ENCODE measurements at places on chromosomes 4 and X.

GRCh38 chr4:17329046-17329445, 182.8 kb downstream of the QDPR start:
- no peak for DNase-seq

DNA sequence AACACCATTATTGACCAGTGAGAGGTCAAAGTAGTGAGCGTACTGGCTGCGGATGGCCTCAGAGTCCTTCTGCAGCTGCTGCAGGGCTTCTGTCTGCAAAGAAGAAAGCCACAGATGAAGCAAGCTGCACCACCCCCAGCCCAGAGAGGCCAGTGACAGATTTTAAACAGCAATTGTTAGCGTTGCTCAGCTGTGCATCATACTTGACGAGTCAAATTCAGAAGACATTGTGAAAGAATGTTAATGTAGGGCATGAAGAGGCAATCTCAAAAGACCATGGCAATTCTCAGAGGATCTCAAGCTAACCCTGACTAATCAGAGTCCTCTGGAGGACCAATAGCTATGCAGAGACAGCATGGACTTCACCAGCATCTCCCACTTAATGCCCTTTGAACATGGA, 16.6 kb downstream of the DKC1 start:
- no peak for DNase-seq

DNA sequence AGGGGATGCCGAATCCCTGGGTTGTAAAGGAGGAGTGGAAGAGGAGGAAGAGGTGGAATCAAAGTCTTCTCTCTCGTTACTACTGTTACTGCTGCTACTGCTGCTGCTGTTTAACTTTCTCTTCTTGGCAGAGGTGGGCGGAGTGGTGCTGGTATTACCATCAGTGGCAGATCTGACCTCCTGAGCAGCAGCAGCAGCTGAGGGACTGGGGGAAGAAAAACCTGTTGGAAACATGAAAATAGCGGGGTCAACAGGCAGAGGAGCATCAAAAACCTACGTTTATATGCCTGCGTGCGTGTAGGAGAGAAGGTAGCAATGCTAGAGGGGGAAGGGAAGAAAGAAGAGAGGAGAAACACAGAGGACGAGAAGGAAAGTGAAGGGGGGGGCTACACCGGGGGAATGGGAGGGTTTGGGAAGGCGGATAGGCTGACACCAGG, 339 bp downstream of the CUL4B start:
- DNase-seq, result peak; percentile 12

DNA sequence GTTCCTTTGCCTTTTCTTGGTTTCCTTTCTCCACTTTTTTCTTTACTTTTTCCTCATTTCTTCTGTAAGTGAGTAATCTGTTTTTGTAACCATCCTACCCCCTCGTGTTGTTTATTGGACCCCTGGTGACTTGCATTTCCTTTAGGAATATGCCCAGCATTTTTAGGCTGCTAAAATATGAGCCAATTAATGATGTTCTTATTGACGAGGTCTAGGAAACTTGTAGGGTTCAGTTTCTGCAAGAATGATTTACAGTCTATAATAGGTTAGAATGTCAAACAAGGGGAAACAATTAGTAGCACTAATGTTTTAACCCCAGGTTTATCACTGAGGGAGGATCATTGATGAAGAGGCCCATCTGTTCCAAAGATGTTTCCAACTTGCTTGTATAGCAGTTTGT, 79.0 kb downstream of the CPE start:
- DNase-seq, result no peak

- no peak for DNase-seq
Measured at GRCh38 chrX:33194876-33195433, 16.4 kb downstream of the DMD start.

DNA sequence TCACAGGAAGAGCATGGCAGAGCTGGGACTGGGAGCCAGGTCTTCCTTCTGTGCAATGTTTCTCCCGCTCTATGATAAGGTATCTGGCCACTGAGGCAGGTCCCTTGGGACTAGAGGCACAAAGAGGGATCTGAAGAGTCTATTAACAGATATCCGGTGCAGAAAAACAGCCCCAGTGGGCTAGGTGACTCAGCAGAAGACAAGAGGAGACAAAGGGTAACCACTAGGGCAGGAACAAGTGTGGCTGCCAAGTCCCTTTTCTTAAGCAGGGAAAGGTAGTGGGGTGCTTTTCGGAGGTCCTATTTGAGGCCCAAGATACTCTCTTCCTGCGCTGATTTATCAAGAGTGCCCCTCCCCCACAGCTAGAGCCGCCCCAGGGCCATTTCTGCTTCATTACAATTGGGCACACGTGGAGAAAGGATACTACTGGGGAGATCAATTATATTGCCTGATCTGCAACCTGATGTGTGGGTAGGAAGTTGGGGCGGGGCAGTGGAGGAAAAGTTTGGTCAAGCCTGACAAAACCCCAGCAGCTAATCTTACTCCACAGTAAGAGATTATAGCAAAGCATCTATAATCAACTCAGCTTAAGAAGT, at the start of gene DGAT2L6:
DGAT2L6 (plus strand) TSS at position 546 of the 596 bp plus-strand sequence. CDS start 100 bp downstream, outside the sequence.
- no peak for DNase-seq

GRCh38 chr4:88791274-88791673, 93.6 kb upstream of the NAP1L5 start:
- no peak for DNase-seq

DNA sequence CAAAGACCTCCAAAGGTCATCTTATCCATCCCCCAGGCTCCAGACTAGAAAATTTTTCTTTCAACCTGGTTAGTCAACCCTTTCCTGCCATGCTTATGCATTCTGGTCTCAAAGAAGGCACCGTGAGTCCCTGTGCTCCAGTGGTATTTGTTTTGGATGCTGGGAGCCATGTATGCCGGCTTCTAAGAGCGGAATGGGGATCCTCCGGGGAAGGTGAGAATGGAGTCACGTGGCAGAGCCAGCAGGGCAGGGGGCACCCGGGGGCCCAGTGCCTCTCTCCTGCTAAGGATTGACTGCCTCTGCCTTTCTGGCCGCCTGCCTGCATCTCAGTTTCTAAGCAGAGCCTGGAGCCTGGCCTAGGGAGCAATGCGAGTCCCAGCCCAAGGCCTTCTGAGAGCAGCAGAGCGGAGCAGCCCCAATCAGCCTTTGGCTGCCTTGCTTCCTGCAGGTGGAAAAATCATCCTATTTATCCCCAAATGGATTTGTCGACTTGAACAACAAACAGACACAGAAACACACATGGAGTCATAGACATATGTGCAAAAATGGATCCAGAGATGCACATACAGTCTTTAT, 141.0 kb downstream of the PJA1 start:
- no peak for DNase-seq

- DNase-seq, result no peak
Measured at GRCh38 chrX:136203951-136204350, 47.2 kb downstream of the MAP7D3 start.

GRCh38 chrX:105822138-105823091, at the start of gene NRK:
Gene NRK, plus strand, starts transcription at chrX:105822539. Its CDS starts 307 bp downstream, at chrX:105822846.
- DNase-seq, result no peak

GRCh38 chr4:16967722-16968121, 69.3 kb upstream of the LDB2 start:
- peak; percentile 57 for DNase-seq

- no peak for DNase-seq
Measured at GRCh38 chrX:64202808-64203325, 2.6 kb downstream of the AMER1 start.

DNA sequence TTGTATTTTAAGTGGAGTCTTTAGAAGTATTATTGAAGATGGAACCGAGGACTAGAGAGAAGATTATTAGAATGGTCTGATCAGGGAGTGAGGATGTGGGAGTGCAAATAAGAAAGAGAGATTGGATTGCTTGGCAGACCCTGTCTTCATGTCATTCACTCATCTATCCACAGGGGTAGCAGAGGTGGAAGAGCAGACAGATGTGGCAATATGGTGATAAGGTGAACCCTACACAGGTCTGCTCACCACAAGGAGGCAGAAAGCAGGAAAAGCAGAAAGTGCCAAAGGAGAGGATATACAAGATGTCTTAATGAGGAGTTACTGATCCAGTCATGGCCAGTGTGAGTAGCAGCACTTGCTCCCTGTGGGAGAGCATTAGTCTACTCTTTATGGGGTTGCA, 129.4 kb downstream of the MAGEE2 start:
- DNase-seq, result no peak

DNA sequence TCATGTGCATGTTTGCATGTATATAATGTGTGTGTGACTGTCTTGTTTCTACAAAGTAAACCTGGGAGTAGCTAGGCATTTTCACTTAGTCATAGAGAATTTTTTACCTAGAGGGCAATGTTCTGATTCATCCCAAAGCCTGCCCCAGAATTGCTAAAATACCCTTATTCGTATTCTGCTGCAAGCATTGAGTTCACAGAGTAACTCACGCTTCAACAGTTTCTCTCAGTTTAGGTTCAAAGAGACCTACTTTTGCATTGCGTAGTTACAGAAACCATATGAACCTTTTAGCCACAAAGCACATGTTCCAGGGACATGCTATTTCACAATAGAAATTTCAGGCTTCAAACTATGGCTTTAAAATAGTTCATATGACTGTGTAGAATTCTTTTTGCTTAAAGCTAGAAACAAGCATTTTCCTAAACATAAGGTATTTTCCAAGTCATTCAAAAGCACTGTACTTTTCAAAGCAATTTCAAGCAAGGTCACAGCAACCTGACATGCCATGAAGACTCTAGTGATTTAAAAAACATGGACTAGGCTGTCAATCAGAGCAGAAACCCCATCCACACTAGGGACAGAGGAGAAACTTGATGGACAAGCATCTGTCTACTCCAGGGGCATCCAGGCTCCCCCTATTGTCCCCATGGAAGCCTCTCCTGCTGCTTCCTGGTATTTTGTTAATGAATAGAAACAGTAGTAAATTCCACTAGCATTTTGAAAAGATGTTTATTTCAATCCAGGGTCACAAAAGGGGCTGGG, 81.5 kb upstream of the MAPK10 start:
- no peak for DNase-seq

DNA sequence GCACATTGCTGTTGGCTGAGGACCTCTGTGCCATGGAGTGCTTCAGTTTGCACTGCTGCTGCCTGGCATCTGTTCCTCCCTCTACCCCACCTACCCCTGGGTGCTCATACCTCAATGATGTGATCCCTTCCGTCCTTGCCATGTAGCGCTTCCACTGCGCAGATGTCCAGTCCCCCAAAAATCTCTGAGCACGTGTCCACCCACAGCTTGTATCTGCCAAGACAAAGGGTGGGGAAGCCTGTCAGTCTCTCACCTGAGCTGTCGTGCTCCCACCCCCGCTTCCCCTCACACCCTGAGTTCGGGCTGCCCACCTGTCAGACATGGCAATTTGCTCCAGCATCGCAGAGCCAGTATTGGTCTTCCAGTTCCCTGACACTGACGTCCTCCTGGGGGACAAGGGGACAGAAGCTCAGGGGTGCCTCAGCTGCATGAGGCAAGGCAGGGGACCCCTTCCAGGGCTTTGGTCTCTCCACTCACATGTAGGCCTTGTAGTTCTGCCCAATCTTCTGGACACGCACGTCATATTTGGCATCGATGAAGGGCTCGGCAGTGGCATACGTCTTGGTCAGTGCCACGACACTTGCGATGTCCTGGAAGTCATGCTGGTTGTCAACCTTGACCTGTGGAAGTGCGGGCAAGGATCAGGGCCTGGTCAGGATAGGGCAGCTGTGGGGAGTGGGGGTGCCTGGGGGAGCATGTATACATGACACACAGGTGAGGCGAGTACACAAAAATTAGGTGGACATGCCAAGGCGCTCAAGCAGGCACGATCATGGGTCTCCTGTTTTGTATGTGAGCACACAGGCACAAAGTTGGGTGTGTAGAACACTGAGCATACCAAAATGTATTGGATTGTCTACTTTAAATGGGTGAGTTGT, 6.0 kb upstream of the TIMP1 start:
- no peak for DNase-seq

DNA sequence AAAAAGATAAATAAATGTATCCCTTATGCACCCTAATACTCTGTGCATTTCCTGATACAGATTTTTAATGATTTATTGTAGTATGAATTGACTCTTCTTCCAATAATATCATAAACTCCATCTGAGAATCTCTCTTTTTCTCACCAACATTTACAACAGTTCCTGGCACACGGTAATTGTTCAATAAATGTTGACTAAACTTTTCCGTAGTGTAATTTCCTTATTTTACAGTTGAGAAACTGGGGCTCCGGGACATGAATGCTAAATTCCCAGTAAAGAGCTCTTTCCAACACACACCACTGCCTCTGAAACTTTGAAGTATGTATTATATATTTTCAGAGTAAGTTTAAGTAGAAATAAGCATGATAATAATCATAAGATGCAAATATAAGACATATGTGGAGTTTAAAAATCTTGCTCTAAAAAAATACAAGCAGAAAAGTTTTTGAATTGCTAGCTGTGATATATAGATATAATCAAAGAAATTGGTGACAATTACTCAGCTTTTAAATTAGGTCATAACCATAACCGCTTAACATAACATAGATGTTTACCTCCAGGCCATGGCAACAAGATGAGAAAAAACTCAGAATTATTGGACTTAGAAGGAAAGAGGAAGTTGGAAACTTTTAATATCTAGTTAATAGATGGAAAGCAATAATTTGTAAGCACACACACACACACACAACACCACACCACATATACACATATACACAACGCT, 28.2 kb upstream of the ANTXR2 start:
- no peak for DNase-seq

DNA sequence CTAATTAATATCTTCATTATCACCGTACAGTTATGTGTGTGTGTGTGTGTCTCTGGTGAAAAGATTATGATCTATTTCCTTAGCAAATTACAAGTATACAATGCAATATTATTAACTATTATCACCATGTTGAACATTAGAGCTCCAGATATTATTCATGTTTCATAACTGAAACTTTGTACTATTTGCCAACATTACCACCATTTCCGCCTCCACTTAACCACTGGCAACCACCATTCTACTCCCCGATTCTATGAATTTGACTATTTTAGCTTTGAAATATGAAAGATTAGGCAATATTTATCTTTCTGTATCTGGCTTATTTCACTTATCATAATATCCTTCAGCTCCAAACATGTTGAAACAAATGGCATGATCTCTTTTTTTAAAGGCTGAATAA, 717.9 kb downstream of the ARAP2 start:
- no peak for DNase-seq

DNA sequence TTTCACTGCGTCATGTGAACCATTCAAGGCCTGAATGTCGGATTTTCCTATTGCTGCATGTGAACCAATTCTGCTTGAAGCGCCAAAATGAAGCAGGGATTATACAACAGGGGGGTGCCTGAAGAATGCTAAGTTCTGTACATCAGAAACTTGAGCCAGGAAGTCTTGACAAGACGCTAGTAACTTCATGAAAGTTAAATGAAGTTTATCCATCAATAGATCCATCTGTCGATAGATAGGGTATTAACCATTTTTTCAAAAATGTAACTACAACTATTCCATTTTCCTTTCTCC, 590 bp upstream of the NAF1 start:
- no peak for DNase-seq

DNA sequence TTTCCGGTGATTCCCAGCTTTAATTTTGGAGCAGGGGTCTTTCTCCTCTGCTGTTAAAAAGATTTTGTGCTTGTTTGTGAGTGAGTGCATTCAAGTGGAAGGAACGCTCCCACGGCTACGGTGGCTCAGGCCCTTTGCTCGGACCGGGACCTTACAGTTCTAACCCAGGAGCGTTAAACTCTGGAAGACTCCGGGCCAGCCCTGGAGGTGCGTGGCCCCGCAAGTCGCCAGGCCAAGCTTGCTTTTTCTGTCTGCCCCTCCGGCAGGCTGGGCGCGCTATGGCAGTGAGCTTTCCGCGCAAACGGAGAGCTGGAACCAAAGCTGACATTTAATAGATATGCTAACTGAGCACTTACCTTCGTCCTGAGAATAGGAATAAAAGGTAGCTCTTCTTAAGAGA, 18.3 kb upstream of the PITX2 start:
- DNase-seq, result no peak
